H1 (cell line): ENCODE measurements at places on chromosomes 3 and 15.

DNA sequence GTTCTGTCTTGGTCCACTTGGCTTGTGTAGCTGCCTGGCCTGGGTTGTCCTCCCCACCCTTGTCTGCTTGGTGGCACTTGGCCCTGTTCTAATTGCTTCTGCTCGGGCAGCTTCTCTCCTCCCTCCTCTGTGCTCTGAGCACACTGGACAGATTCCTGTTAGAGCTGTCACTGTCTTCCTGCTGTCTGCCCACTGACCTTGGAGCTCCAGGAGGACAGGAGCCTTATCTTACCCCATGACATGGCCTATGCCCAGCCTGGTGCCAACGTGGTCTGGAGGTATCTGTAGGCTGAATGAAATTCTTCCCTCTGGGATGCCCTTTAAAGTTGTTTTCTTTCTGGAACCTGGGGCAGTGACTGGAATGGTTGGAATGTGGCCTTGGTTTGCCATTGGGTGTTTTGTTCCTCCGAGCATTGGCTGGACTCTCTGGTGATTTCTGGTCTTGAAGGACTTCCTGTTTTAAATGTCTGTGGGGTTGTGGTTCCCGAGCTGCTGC, 94.1 kb downstream of the FAM43A start:
- DNase-seq, result no peak

DNA sequence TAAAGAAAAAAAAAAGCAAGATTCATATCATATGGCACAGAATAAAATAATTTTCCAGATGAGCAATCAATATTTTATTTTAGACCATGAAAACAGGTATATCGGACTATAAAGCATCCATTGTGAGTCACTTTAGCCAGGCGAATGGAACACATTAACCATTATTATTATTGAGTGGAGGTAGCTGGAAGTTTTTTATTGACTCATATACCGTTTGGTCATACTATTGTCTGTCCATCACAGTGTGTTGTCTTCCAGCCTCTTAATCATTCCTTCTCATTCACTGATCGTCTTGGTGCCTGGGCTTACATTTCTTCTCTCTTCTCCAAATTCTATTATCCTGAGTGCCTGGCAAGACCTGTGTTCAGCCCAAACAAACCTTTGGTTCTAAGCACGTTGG, 634.8 kb downstream of the MECOM start:
- DNase-seq, result no peak

- DNase-seq, result no peak
Measured at GRCh38 chr3:45774581-45775521, 21.5 kb downstream of the SLC6A20 start.

DNA sequence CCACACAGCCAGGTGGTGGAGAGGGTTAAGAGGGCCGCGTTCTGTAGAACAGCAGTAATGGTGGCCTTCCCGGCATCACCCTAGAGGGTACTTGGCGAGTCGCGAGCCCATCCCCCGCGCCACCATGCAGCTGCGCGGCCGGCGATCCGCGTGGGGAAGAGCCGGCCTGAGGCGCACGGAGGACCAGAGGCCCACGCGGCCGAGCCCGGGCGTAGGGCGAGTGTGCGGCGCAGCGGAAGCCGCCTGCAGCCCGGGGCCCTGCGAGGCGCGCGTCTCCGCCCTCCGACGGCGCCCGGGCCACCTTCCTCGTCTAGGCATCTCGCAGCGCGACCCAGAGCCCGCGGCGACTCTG, 423 bp downstream of the TKT start:
- no peak for DNase-seq

GRCh38 chr3:11576453-11576852, 67.3 kb downstream of the VGLL4 start:
- DNase-seq, result no peak

- no peak for DNase-seq
Measured at GRCh38 chr3:173653781-173654180, 256.2 kb downstream of the NLGN1 start.

DNA sequence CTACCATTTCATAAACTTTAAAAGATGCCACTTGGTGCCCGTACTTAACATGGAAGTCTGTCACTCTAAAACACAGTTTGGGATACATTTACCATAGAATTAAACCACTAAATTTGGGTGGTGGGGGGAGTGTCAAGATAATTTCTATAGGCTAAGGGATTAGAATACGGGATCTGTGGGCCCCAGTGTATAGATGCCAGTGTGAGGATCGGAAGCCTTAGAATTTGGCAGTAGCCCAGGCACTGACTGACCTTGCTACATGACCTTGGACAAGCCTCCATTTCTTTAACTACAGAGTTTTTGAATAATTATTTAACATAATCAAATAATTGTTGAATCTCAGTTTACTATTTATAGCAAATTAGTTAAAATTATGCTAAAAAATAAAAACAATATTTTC, 76.3 kb upstream of the STRIT1 start:
- DNase-seq, result no peak

- DNase-seq, result no peak
Measured at GRCh38 chr15:93048759-93049161, 40.3 kb downstream of the RGMA start.

- no peak for DNase-seq
Measured at GRCh38 chr15:42031198-42031915, 10.5 kb upstream of the PLA2G4E start.

DNA sequence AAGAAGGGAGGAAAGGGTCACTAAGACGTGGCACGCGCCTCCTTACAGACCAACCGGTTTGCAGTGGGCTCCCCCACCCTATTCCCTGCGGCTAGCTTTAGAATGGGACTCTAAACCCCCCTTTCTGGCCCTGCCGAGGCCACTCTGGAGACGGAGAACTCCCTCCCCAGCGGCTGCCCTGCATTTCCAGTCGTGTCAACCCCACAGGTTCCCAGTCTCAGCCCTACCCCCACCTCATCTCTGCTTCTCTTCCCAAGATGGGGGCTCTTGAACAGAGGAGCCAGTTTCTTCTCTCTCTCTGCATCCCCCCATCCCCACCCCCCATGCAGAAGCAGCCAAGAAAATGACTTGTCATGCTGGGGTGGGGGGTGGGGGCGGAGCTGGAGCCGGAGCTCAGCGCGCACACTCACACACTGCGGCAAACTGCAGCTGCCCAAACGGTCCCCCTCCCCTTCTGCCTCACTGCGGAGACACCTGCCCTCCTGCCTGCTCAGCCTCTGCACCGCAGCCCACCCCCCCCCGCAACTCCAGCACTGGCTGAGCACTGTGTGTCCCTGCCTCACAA, 871 bp downstream of the MAP1A start:
- no peak for DNase-seq

DNA sequence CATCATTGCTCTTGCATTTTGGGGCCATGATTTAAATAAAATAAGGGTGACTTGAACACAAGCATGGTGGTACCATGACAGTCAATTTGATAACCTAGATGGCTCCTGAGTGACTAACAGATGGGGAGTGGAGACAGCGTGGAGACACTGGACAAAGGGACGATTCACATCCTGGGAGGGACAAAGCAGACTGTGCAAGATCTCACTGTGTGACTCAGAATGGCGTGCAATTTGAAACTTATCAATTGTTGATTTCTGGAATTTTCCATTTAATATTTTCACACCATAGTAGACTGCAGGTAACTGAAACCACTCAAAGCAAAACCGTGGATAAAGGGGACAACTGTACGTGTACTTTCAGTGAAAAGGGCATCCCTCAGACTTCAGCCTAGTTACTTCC, 25.5 kb downstream of the MCCC1 start:
- no peak for DNase-seq

GRCh38 chr15:100147828-100148227, 193.9 kb downstream of the ADAMTS17 start:
- no peak for DNase-seq

DNA sequence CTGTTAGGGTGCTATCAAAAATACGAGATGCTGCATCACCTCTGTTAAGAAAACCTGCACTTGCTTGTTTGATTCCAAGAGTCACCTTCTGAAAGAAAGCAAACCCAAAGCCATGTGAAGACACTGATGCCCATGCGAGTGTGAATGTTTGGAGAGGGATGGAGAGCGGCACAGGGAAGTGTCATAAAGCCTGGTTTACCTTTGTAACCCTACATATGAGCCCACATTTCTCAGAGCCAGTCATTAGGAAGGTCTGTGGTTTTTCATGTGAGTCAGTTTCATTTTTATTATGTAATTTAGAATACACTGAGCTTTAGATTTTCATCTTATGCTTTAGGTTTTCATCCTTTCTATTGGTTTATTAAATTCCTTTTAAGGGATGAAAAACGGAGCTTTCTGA, 896.8 kb downstream of the ROBO1 start:
- no peak for DNase-seq

GRCh38 chr15:100717596-100717995, 115.2 kb downstream of the ASB7 start:
- DNase-seq, result no peak

GRCh38 chr3:71582036-71582611, 1.4 kb downstream of the FOXP1 start:
- no peak for DNase-seq

DNA sequence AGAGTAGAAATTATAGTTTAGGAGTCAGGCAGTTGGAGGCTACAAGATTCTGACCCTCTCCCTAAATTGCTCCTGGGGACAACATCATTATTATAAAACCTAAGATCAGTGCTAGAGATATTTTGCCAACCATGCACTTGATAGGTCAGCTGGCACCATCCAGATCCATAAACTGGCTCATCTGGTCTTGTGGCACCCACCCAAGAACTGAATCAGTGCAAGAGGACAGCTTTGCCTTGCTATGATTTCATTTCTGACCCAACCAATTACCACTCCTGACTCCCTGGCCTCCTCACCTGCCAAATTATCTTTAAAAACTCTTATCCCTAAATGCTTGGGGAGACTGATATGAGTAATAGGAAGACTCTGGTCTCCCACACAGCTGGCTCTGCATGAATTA, 461.1 kb upstream of the TGFBR2 start:
- DNase-seq, result no peak
